Spinal cord (tissue), 10 donors: ENCODE measurements at places on chromosomes 11 and 22. TPM values are rescaled to one million over a fixed set of nuclear protein-coding genes. Genes with fewer than 3 reads are reported as not detected.

SEPTIN3 gene
- 423 TPM for polyA plus RNA-seq

OR2AT4 gene
- 0.05 TPM for polyA plus RNA-seq

SESN3 gene
- polyA plus RNA-seq, result 120 TPM

CD3D gene
- polyA plus RNA-seq, result not detected

P4HA3 gene
- polyA plus RNA-seq, result 3.3 TPM

LRRC56 gene
- 6.4 TPM for polyA plus RNA-seq

ADM2 gene
- 0.15 TPM for polyA plus RNA-seq

TRIOBP gene
- polyA plus RNA-seq, result 72.9 TPM

APOBEC3B gene
- polyA plus RNA-seq, result 2.3 TPM

AGBL2 gene
- 5.6 TPM for polyA plus RNA-seq

NXPE4 gene
- polyA plus RNA-seq, result not detected

KRTAP5-5 gene
- polyA plus RNA-seq, result not detected

IL18 gene
- polyA plus RNA-seq, result 5.8 TPM

ADSL gene
- 58.5 TPM for polyA plus RNA-seq

EIF3D gene
- 125 TPM for polyA plus RNA-seq

PRAME gene
- polyA plus RNA-seq, result 0.17 TPM

CCDC116 gene
- 1.1 TPM for polyA plus RNA-seq

SYT9 gene
- 13.8 TPM for polyA plus RNA-seq

CD3E gene
- not detected for polyA plus RNA-seq

OR5I1 gene
- polyA plus RNA-seq, result not detected

PANX2 gene
- 21.6 TPM for polyA plus RNA-seq
